A375 (cell line): ENCODE measurements at places on chromosomes 2 and 18. TPM values are rescaled to one million over a fixed set of nuclear protein-coding genes. Genes with fewer than 3 reads are reported as not detected.

The PTH2R gene
- total RNA-seq: 0.11 TPM in 1 of 2 replicates, not detected in the other

The EML6 gene
- 2.7 and 6.1 TPM in 2 replicates for total RNA-seq

The C2orf49 gene
- 9.1 and 13.8 TPM in 2 replicates for total RNA-seq

The CRYBA2 gene
- total RNA-seq: 4.2 TPM in 1 of 2 replicates, not detected in the other

The SH3BP4 gene
- 18.9 and 20.3 TPM in 2 replicates for total RNA-seq

The NETO1 gene
- 2.1 and 2.9 TPM in 2 replicates for total RNA-seq

The IL36G gene
- total RNA-seq: not detected in 2 replicates

The GPAT2 gene
- total RNA-seq: not detected in 2 replicates

The GRP gene
- not detected in 2 replicates for total RNA-seq

The LCT gene
- 0.04 and 0.08 TPM in 2 replicates for total RNA-seq

The TXNDC2 gene
- total RNA-seq: 0.08 TPM in 1 of 2 replicates, not detected in the other

The COLEC11 gene
- total RNA-seq: not detected in 2 replicates

The IL1R1 gene
- total RNA-seq: 0.21 and 0.72 TPM in 2 replicates
